ENCODE measurements at places on chromosomes 2 and 18. TPM values are rescaled to one million over a fixed set of nuclear protein-coding genes. Genes with fewer than 3 reads are reported as not detected.
A peak's percentile ranks its signal among the peaks of the same experiment; 100 is the strongest.

KYNU gene
- 0.18 TPM for total RNA-seq

PARD6G gene
- total RNA-seq: 14.4 TPM

GRCh38 chr2:233339427-233339826 lies 14.9 kb upstream of the DGKD start:
- no peak for DNase-seq
- H3K27me3 ChIP-seq: peaks cover 7% of the 10 kb centered on the region
- H3K36me3 ChIP-seq: no peaks in the 10 kb centered on the region
- H3K27ac ChIP-seq: no peak overlapping the region
- H3K4me1 ChIP-seq: no peaks in the 10 kb centered on the region

FOSL2 gene
- total RNA-seq: 4.5 TPM

GRCh38 chr2:100924520-100925451 lies 77.3 kb upstream of the RPL31 start:
- DNase-seq: no peak
- H3K27ac ChIP-seq: no peak overlapping the region
- H3K36me3 ChIP-seq: no peaks in the 10 kb centered on the region
- H3K4me3 ChIP-seq: no peak overlapping the region
- H3K27me3 ChIP-seq: no peaks in the 10 kb centered on the region

DNA sequence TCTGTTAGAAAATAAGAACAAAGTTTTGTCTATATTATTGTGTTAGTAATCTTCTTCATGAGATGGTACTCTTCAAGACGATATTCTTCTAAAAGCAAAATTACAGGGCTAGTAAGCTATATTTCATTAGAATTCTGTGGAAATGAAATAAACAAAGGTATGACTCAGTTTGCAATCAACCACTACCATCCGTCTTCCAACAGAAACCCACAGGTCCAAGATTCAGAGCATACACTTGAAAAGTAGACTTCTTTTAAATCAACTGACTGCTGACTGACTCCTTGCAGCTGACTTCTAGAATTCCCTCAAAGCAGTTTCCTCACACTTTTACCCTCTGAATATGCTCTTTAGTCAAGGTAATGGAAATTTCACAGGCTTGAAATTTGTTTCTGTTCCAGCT lies 193.7 kb downstream of the GCA start:
- H3K36me3 ChIP-seq: no peaks in the 10 kb centered on the region
- H3K27ac ChIP-seq: no peak overlapping the region
- H3K27me3 ChIP-seq: no peaks in the 10 kb centered on the region
- no peak for DNase-seq
- H3K4me3 ChIP-seq: no peak overlapping the region
- no peaks in the 10 kb centered on the region for H3K4me1 ChIP-seq

GRCh38 chr2:126660971-126661370 lies 5.0 kb downstream of the GYPC start:
- H3K27me3 ChIP-seq: peaks cover 7% of the 10 kb centered on the region
- H3K4me1 ChIP-seq: peaks cover 37% of the 10 kb centered on the region
- no peak overlapping the region for H3K4me3 ChIP-seq
- H3K27ac ChIP-seq: no peak overlapping the region
- H3K36me3 ChIP-seq: no peaks in the 10 kb centered on the region

KLHL30 gene
- 0.07 TPM for total RNA-seq

DNA sequence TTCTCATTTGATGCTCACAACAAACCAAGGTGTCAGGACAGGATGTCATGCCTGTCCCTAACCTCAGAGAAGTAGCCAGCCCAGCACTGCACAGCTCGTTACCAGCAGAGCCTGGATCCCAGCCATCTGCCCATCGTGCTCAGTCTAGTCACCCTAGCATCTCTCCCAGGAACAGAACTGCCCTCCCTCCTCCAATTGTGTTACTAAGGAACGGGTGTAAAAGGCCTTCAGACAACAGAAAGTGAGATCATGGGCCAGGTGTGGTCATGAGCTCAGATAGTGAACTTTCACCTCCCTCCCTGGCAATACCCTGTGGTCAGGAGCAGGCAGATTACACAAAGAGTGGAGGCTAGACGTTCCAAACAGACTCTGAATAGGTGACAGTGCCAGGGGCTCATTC lies 111.8 kb upstream of the PPP1CB start:
- no peak for DNase-seq
- no peaks in the 10 kb centered on the region for H3K36me3 ChIP-seq
- H3K27ac ChIP-seq: no peak overlapping the region
- peaks cover 15% of the 10 kb centered on the region for H3K4me1 ChIP-seq
- H3K27me3 ChIP-seq: no peaks in the 10 kb centered on the region
- no peak overlapping the region for H3K4me3 ChIP-seq

DNA sequence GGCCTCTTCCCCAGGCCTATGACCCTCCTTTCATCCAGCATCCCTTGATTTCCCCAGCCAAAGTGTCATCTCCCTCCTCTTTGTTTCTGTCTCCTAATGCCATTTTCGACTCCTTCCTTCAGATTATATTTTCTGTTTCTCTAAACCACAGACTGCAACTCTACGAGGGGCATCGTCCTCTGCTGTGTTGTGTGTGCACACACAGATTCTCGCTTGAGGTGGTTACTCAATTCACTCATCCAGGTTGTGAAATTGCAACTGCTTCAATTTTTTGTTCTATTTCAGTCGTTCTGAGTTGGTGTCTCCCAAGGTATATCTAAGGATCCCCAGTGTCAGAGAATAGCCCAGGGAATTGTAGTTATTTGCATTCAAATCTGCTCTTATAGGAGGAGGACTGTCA lies 113.5 kb upstream of the NDUFV2 start:
- H3K4me3 ChIP-seq: no peak overlapping the region
- H3K4me1 ChIP-seq: peaks cover 8% of the 10 kb centered on the region
- no peaks in the 10 kb centered on the region for H3K36me3 ChIP-seq
- H3K27me3 ChIP-seq: no peaks in the 10 kb centered on the region

GRCh38 chr2:226427538-226428307 lies 371.9 kb downstream of the IRS1 start:
- DNase-seq: no peak
- no peak overlapping the region for H3K27ac ChIP-seq
- no peaks in the 10 kb centered on the region for H3K27me3 ChIP-seq
- peaks cover 38% of the 10 kb centered on the region for H3K4me1 ChIP-seq

DNA sequence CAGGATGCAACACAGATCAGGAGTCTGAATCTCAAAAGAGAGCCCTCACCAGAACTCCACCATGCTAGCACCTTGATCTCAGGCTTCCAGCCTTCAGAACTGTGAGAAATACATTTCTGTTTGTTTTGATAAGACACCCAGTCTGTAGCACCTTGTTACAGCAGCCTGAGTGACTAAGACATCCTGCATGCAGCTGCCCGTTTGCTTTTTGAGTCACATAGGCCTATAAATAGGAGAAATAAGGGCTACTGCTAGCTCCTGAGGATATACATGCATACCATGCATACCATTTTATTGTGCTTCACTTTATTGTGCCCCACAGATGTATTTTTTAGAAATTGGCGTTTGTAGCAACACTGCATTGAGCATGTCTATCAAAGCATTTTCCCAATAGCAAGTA lies 337.8 kb downstream of the CDH2 start:
- DNase-seq: no peak
- no peaks in the 10 kb centered on the region for H3K27me3 ChIP-seq
- no peak overlapping the region for H3K27ac ChIP-seq
- H3K36me3 ChIP-seq: no peaks in the 10 kb centered on the region

- peak overlapping the region; percentile 70 for H3K27ac ChIP-seq
- DNase-seq: no peak
- peaks cover 59% of the 10 kb centered on the region for H3K4me1 ChIP-seq
- peaks cover 17% of the 10 kb centered on the region for H3K36me3 ChIP-seq
- H3K27me3 ChIP-seq: no peaks in the 10 kb centered on the region
- no peak overlapping the region for H3K4me3 ChIP-seq
These were observed 57.2 kb downstream of the MAP4K3 start for GRCh38 chr2:39379643-39380524.

DNA sequence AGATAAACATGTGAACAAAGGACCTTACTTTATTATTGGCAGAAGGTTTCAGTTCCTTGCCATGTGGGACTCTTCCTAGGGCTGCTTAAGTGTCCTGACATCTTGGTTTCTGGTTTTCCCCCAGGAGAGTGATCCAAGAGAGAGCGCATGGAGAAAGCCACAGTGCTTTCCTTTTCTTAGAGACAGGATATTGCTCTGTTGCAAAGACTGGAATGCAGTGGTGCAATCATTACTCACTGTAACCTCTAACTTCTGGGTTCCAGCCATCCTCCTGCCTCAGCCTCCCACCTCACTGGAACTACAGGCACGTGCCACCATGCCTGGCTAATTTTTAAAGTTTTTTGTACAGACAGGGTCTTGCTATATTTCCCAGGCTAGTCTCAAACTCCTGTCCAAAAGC lies 38.1 kb upstream of the TCF7L1 start:
- peaks cover 16% of the 10 kb centered on the region for H3K27me3 ChIP-seq
- peaks cover 8% of the 10 kb centered on the region for H3K36me3 ChIP-seq
- peaks cover 10% of the 10 kb centered on the region for H3K4me1 ChIP-seq
- no peak overlapping the region for H3K4me3 ChIP-seq

- H3K27ac ChIP-seq: no peak overlapping the region
- H3K4me3 ChIP-seq: no peak overlapping the region
- no peaks in the 10 kb centered on the region for H3K27me3 ChIP-seq
- no peak for DNase-seq
These were observed 565.4 kb downstream of the IRS1 start for GRCh38 chr2:226234187-226234586.

- no peak overlapping the region for H3K4me3 ChIP-seq
- no peak for DNase-seq
- no peaks in the 10 kb centered on the region for H3K36me3 ChIP-seq
- peaks cover 9% of the 10 kb centered on the region for H3K4me1 ChIP-seq
- no peaks in the 10 kb centered on the region for H3K27me3 ChIP-seq
- no peak overlapping the region for H3K27ac ChIP-seq
These were observed 91.6 kb downstream of the ZNF407 start for GRCh38 chr18:74689251-74689650.

ACMSD gene
- total RNA-seq: not detected

GRCh38 chr18:60732143-60732542 lies 359.6 kb upstream of the MC4R start:
- H3K4me1 ChIP-seq: no peaks in the 10 kb centered on the region
- H3K4me3 ChIP-seq: no peak overlapping the region
- no peaks in the 10 kb centered on the region for H3K27me3 ChIP-seq
- DNase-seq: no peak
- H3K36me3 ChIP-seq: no peaks in the 10 kb centered on the region

GRCh38 chr2:227033471-227034148 lies 130.4 kb downstream of the COL4A4 start:
- DNase-seq: peak; percentile 83
- H3K36me3 ChIP-seq: no peaks in the 10 kb centered on the region
- H3K27ac ChIP-seq: no peak overlapping the region

SLC40A1 gene
- 0.76 TPM for total RNA-seq

ATOH8 gene
- 0.81 TPM for total RNA-seq

- H3K4me1 ChIP-seq: no peaks in the 10 kb centered on the region
- H3K36me3 ChIP-seq: peaks cover 4% of the 10 kb centered on the region
- H3K27ac ChIP-seq: no peak overlapping the region
- H3K4me3 ChIP-seq: no peak overlapping the region
These were observed 58.4 kb upstream of the GALR1 start for GRCh38 chr18:77191071-77191751.

DNA sequence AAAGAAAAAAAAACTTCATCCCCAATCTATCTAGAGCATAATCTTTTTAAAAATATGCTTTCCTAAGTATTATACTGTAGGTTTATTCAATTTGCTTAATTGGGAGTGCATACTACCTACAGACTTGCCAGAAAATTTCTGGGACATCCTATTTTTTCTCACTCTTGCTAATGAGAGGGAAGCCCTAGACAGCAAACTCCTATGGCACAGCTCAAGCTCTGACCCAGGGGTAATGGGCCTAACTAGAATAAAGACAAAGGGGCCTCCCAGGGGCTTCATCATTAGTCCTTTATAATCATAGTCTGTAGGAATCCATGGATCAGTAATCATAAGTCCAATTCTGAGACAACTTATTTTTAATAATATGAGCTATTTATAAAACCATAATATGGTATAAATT lies 142.6 kb upstream of the ITGA4 start:
- H3K4me1 ChIP-seq: peaks cover 11% of the 10 kb centered on the region
- H3K27ac ChIP-seq: no peak overlapping the region
- H3K36me3 ChIP-seq: no peaks in the 10 kb centered on the region
- no peaks in the 10 kb centered on the region for H3K27me3 ChIP-seq

ANKRD53 gene
- total RNA-seq: 0.39 TPM

SPP2 gene
- total RNA-seq: not detected

All from WTC11 (cell line).